ENCODE measurements at places on chromosomes 11 and 22. TPM values are rescaled to one million over a fixed set of nuclear protein-coding genes. Genes with fewer than 3 reads are reported as not detected.
A peak's percentile ranks its signal among the peaks of the same experiment; 100 is the strongest.

NCF4 gene
- 53.1 TPM for total RNA-seq

- DNase-seq, result no peak
- no peaks in the 10 kb centered on the region for H3K27me3 ChIP-seq
- no peak overlapping the region for H3K4me3 ChIP-seq
- H3K36me3 ChIP-seq, result peaks cover 25% of the 10 kb centered on the region
- no peak overlapping the region for H3K27ac ChIP-seq
Observed at GRCh38 chr22:19463491-19464469, 15.2 kb downstream of the UFD1 start.

DNA sequence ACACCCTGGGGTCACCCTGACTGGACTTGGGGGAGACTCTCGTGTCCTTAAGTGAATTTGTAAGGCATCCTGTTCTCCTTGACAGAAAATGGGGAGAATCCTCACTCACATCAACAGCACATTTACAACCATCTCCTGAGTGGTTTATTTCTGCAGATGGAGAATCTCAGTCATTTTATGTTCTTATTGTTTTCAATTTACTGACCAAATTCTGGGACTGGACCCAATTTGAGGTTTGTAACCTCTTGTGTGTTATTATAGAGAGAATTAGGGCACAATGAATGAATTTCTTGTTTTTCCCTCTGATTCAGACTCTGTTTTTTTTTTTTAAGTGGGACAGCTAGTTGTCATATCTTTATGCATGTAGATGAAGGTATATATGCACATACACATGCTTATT is 104.9 kb downstream of the ADAMTS15 start:
- no peak overlapping the region for H3K27ac ChIP-seq
- no peak for DNase-seq
- no peaks in the 10 kb centered on the region for H3K4me1 ChIP-seq
- H3K4me3 ChIP-seq, result no peak overlapping the region
- peaks cover 11% of the 10 kb centered on the region for H3K27me3 ChIP-seq
- no peaks in the 10 kb centered on the region for H3K36me3 ChIP-seq

FAM227A gene
- total RNA-seq, result 0.59 TPM

DNA sequence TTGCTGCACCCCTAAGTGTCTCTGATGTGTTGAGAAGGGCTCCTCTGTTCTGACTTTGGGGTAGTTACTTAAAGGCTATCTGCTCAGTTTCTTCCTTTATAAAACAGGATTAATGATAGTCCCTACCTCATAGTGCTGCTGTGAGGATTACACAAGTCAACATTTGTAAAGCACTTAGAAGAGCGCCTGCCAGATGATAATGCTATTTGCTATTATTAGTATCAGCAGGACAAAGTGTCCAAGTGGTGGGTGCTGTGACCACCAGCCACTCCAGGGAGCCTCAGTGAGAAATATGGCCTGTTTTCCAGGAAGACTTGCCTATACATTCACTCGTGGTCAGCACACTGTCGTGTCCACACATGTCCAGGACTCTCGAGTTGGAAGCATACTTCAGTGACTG is 16.2 kb downstream of the POU2F3 start:
- H3K4me1 ChIP-seq, result no peaks in the 10 kb centered on the region
- no peak for DNase-seq
- H3K4me3 ChIP-seq, result no peak overlapping the region
- no peak overlapping the region for H3K27ac ChIP-seq
- H3K36me3 ChIP-seq, result no peaks in the 10 kb centered on the region

SCGB1C1 gene
- not detected for total RNA-seq

DNA sequence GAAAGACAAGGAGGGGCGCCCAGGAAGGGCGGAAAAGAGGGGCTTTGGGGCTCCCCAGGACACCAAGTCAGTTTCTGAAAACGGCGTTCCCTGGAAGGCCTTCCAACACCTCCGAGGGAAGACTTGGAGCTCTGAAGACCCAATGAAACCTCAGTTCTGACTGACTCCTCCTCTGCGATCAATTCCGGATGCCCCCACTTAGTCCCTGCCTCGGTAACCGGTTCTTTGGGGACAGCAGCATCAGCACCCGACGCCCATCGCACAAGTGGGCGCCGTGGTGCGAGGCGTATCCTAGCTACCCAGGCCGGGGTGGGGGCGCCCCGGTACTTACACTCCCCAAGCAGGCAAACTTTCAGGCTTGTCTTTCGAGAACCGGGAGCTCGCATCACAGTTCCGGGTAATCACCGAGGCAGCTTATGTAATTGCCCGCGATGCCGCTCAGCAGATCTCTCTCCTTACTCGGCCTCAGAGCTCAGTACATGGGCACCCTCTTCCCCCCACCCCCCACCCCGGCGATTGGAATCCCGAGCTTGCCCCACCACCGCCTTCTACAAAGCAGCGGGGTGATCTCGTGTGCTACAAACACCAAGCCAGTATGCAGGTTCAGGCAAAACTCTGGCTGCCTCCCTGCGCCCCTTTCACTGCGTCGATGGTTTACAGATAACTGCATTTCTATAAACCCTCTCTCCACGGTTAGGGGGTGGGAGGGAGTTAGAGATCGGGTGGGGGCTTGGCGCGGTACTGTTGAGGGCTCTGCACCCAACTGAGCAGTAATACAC is 2.0 kb downstream of the TENM4 start:
- no peak for DNase-seq
- H3K4me3 ChIP-seq, result no peak overlapping the region
- peaks cover 7% of the 10 kb centered on the region for H3K36me3 ChIP-seq
- H3K27ac ChIP-seq, result no peak overlapping the region
- peaks cover 57% of the 10 kb centered on the region for H3K27me3 ChIP-seq

DNA sequence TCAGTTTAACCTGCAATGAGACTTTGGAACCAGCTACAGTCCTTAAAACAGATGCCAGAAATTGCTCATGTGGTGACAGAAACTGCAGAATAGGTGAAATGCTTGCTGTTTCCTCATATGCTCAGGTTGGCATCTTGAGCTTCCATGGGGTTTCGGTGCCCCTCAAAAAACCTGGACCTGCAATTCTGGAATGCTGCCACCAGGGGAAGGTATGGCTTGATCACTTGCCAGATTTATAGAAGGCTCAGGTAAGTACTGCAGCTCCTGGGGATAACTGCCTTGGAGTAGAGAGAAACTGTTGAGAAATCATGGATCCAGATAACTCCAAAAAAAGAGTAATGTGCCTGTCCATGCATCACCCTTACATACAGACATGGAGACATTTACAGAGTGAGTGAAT is 113.0 kb downstream of the CTTN start:
- no peak overlapping the region for H3K27ac ChIP-seq
- peaks cover 17% of the 10 kb centered on the region for H3K36me3 ChIP-seq
- DNase-seq, result no peak
- H3K4me1 ChIP-seq, result no peaks in the 10 kb centered on the region
- H3K27me3 ChIP-seq, result peaks cover 36% of the 10 kb centered on the region

MLC1 gene
- 4.5 TPM for total RNA-seq

GRCh38 chr11:113697756-113698407 is 8.2 kb downstream of the TMPRSS5 start:
- H3K4me3 ChIP-seq, result no peak overlapping the region
- no peaks in the 10 kb centered on the region for H3K27me3 ChIP-seq
- H3K4me1 ChIP-seq, result peaks cover 13% of the 10 kb centered on the region
- no peak overlapping the region for H3K27ac ChIP-seq
- H3K36me3 ChIP-seq, result no peaks in the 10 kb centered on the region

GRCh38 chr11:130070109-130070845 is 583 bp downstream of the APLP2 start:
- no peaks in the 10 kb centered on the region for H3K36me3 ChIP-seq
- DNase-seq, result no peak
- H3K4me1 ChIP-seq, result peaks cover 28% of the 10 kb centered on the region
- peak overlapping the region; percentile 77 for H3K27ac ChIP-seq
- no peaks in the 10 kb centered on the region for H3K27me3 ChIP-seq

GRCh38 chr22:35418731-35419130 is 18.8 kb downstream of the MCM5 start:
- no peak overlapping the region for H3K4me3 ChIP-seq
- H3K36me3 ChIP-seq, result peaks cover 15% of the 10 kb centered on the region
- DNase-seq, result no peak
- H3K4me1 ChIP-seq, result no peaks in the 10 kb centered on the region
- no peak overlapping the region for H3K27ac ChIP-seq
- H3K27me3 ChIP-seq, result no peaks in the 10 kb centered on the region

- peaks cover 49% of the 10 kb centered on the region for H3K4me1 ChIP-seq
- H3K4me3 ChIP-seq, result no peak overlapping the region
- H3K27ac ChIP-seq, result peak overlapping the region; percentile 62
- H3K27me3 ChIP-seq, result no peaks in the 10 kb centered on the region
- no peak for DNase-seq
Observed at GRCh38 chr11:1871531-1871930, 18.6 kb downstream of the LSP1 start.

CARNS1 gene
- total RNA-seq, result 2.3 TPM

GRCh38 chr22:29569011-29569678 is 11.8 kb downstream of the NIPSNAP1 start:
- DNase-seq, result no peak
- no peaks in the 10 kb centered on the region for H3K36me3 ChIP-seq
- H3K4me1 ChIP-seq, result no peaks in the 10 kb centered on the region
- no peak overlapping the region for H3K27ac ChIP-seq
- no peak overlapping the region for H3K4me3 ChIP-seq
- H3K27me3 ChIP-seq, result no peaks in the 10 kb centered on the region

GRCh38 chr22:44686873-44687600 is 15.0 kb upstream of the PRR5 start:
- no peak for DNase-seq
- H3K27me3 ChIP-seq, result no peaks in the 10 kb centered on the region
- peaks cover 46% of the 10 kb centered on the region for H3K4me1 ChIP-seq
- H3K36me3 ChIP-seq, result no peaks in the 10 kb centered on the region

SPTBN2 gene
- total RNA-seq, result 0.93 TPM

HPX gene
- total RNA-seq, result 0.92 TPM

- H3K27me3 ChIP-seq, result no peaks in the 10 kb centered on the region
- peaks cover 20% of the 10 kb centered on the region for H3K4me1 ChIP-seq
- DNase-seq, result no peak
- H3K4me3 ChIP-seq, result no peak overlapping the region
- no peak overlapping the region for H3K27ac ChIP-seq
Observed at GRCh38 chr11:14449302-14449714, 50.3 kb downstream of the COPB1 start.

- H3K27me3 ChIP-seq, result peaks cover 21% of the 10 kb centered on the region
- peaks cover 32% of the 10 kb centered on the region for H3K4me1 ChIP-seq
- H3K36me3 ChIP-seq, result no peaks in the 10 kb centered on the region
- peak overlapping the region; percentile 49 for H3K27ac ChIP-seq
- H3K4me3 ChIP-seq, result peak overlapping the region; percentile 60
- peak; percentile 60 for DNase-seq
Observed at GRCh38 chr11:75773595-75774353, 5.2 kb downstream of the DGAT2 start.

SCGB2A2 gene
- not detected for total RNA-seq

- H3K36me3 ChIP-seq, result no peaks in the 10 kb centered on the region
- H3K27ac ChIP-seq, result no peak overlapping the region
- peaks cover 3% of the 10 kb centered on the region for H3K27me3 ChIP-seq
- H3K4me3 ChIP-seq, result no peak overlapping the region
- H3K4me1 ChIP-seq, result no peaks in the 10 kb centered on the region
- DNase-seq, result no peak
Observed at GRCh38 chr11:111957663-111958444, 20.7 kb downstream of the DIXDC1 start.

DNA sequence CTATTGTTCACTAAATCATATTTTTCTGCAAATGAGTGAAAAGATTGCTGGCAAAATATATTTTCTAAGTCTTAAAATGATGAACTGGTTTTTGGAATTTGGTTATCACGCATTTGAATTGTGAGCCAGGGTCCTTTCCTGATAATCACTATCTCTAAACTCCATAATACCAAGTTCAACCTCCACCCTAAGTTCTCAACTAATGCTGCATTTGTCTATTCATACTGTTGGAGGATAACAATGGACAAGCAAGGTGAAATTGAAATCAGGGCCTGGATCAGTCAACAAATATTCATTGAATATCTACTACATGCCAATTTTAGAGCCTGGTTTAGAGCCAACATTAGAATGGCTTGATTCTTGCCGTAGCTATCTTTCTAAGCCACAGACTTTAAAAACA is 4.7 kb upstream of the PCF11 start:
- no peaks in the 10 kb centered on the region for H3K27me3 ChIP-seq
- H3K36me3 ChIP-seq, result no peaks in the 10 kb centered on the region
- H3K4me1 ChIP-seq, result no peaks in the 10 kb centered on the region
- no peak overlapping the region for H3K27ac ChIP-seq
- no peak for DNase-seq
- no peak overlapping the region for H3K4me3 ChIP-seq

- H3K27ac ChIP-seq, result no peak overlapping the region
- no peaks in the 10 kb centered on the region for H3K27me3 ChIP-seq
- DNase-seq, result no peak
- H3K4me1 ChIP-seq, result peaks cover 2% of the 10 kb centered on the region
Observed at GRCh38 chr11:45818961-45819605, 14.1 kb downstream of the SLC35C1 start.

DNA sequence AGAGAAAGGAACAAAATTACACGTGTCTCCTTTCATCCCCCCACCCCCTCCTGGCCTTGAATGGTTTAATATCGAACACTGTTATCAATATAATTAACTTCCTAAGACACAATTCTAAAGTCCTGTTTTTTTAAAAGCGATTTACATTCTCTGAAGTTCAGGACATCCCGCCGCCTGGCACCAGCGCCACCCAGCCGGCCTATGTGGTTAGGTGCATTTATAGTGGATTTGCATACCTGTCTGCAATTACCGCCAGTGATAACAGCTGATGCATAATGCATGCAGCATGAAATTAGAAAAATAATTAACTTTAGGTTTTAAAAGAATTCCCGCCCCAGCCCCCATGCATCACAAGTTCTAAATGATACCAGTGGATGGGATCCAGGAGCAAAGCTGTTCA is 58.6 kb downstream of the MACROD1 start:
- H3K4me1 ChIP-seq, result no peaks in the 10 kb centered on the region
- no peak for DNase-seq

FHIP1B gene
- total RNA-seq, result 45.6 TPM

GRCh38 chr11:34495724-34496377 is 17.7 kb downstream of the ELF5 start:
- H3K27me3 ChIP-seq, result peaks cover 2% of the 10 kb centered on the region
- no peaks in the 10 kb centered on the region for H3K4me1 ChIP-seq
- H3K36me3 ChIP-seq, result no peaks in the 10 kb centered on the region
- H3K27ac ChIP-seq, result no peak overlapping the region
- DNase-seq, result no peak

OR52N4 gene
- total RNA-seq, result 0.38 TPM

GRCh38 chr11:100632941-100633452 is 54.1 kb upstream of the ARHGAP42 start:
- H3K4me3 ChIP-seq, result no peak overlapping the region
- no peaks in the 10 kb centered on the region for H3K36me3 ChIP-seq
- H3K27ac ChIP-seq, result no peak overlapping the region
- no peaks in the 10 kb centered on the region for H3K27me3 ChIP-seq
